AG08396 (cell line): ENCODE measurements at places on chromosomes 4 and X.

GRCh38 chr4:48011722-48012121, 4.8 kb downstream of the CNGA1 start:
- no peak for DNase-seq

- no peak for DNase-seq
These were observed 387.1 kb downstream of the PPP3CA start for GRCh38 chr4:100960232-100960631.

DNA sequence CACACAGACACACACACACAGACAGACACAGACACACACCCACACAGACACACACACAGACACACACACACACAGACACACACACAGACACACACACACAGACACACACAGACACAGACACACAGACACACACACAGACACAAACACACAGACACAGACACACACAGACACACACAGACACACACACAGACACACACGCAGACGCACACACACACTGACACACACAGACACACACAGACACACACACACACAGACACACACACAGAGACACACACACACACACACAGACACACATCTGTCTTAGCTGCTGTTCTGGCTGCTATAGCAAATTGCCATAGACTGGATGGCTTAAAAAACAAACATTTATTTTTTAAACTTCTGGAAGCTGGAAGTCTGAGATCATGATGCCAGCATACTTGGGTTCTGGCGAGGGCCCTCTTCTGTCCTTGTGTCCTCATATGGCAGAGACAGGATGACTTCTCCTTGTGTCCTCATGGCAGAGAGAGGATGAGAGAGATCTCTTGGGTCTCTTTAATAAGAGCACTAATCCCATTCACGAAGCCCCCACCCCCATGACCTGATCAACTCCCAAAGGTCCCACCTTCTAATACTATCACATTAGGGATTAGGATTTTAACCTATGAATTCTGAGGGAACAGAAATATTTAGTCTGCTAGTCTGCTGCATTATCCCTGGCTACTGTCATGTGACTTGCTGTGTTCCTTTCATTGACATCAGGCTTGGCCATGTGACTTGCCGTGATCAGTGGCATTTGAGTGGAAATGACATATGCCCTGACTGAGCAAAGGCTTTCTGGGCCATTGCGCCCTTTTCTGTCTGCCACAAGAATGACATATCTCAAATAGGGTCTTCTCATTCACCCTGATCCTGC, 32.7 kb upstream of the RASGEF1B start:
- DNase-seq: no peak

DNA sequence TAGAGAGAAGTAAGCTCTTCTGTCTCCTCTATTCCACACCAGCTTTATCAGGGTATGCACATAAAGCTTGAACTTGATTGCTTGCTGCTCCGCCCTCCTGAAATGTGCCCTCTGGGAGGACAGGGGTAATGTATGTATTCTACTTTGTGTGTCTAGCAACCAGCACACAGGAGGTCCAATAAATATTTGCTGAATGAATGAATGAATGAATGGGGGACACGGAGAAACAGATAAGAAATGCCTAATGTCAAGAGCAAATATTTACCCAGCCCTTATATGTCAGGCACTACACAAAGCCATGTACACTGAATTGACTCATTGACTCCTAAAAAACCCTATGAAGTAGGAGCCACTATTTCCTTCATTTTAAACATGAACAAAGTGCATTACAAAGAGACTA, 2.3 kb upstream of the MSL3 start:
- no peak for DNase-seq

DNA sequence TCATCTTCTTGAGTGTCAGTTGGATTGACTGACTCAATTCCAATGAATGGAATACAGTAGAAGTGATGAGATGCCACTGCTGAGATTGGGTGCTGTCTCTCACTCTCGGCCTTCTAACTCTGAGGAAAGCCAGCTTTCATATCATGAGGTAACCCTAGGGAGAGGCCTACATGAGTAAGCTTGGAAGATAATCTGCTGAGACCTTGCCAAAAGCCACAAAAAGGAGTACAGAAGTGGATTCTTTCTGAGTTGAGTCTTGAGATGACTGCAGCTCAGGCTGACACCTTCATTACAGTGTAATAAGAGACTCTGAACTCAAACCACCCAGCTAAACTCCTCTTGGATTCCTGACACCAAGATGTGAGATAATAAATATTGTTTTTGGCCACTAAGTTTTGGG, 537.4 kb upstream of the MAGEB18 start:
- DNase-seq: no peak

DNA sequence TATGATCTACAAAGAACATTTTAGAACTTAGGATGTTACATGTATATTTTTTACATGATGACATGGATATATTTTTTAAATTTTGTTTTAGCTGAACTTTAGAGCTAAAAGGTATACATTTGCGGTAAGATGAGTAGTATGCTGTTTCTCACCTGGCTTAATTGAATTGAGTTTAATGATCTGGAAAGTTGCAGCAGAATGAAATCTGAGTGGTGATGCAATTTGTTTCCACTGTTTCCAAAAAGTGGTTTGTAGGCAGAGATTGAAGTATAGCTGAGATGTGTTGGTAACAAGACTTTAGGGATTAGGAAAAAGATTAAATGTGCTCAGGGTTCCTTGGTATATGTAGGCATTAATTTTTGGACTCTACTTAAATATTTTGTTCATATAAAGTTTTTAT, 68.1 kb downstream of the HPF1 start:
- no peak for DNase-seq

GRCh38 chr4:116736756-116737155, 348.6 kb downstream of the TRAM1L1 start:
- DNase-seq: no peak

DNA sequence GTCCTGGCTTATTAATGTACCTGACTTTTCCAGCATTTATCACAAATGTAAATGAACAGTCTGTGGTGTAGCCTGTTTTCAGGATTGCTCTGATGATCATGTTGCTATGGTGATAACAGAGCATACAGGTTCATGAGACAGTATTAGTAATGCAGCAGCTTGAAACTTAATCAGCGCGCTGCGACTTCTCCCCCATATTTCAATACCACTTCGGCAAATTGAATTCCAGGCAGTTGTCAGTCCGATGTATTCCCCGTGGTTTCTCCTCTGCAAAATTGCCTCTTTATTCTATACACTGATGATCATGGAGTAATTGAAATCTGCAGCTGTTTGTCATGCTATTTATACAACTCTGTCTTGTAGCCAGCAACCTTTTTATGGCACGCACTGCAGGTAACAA, 239.3 kb downstream of the C4orf33 start:
- no peak for DNase-seq

GRCh38 chr4:79178760-79179159, 147.1 kb downstream of the NAA11 start:
- DNase-seq: no peak

GRCh38 chr4:86050496-86050895, 309.4 kb downstream of the MAPK10 start:
- DNase-seq: no peak

GRCh38 chrX:30228526-30228925, 1.9 kb upstream of the MAGEB3 start:
- DNase-seq: no peak

DNA sequence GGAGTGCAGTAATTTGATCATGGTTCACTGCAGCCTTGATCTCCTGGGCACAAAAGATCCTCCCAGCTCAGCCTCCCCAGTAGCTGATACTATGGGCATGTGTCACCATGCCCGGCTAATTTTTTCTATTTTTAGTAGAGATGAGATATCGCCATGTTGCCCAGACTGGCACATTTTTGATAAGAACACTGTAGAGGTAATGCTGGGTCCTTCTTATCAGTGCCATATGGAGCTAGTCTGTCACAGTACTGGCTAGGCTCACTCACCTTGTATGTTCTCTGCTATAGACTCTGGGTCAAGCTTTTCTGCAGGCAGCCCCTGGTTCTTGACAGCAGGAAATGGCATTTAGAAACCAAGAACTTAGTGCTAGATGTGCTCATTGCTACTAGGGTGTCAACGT, 53.9 kb downstream of the BCOR start:
- no peak for DNase-seq

GRCh38 chr4:149136951-149137620, 678.6 kb downstream of the IQCM start:
- no peak for DNase-seq

GRCh38 chr4:184824081-184824775, 1.5 kb downstream of the ACSL1 start:
- DNase-seq: no peak

GRCh38 chrX:48720577-48721250, 24.2 kb downstream of the SUV39H1 start:
- DNase-seq: no peak

- DNase-seq: no peak
These were observed 61.2 kb upstream of the HMX1 start for GRCh38 chr4:8932884-8933283.

DNA sequence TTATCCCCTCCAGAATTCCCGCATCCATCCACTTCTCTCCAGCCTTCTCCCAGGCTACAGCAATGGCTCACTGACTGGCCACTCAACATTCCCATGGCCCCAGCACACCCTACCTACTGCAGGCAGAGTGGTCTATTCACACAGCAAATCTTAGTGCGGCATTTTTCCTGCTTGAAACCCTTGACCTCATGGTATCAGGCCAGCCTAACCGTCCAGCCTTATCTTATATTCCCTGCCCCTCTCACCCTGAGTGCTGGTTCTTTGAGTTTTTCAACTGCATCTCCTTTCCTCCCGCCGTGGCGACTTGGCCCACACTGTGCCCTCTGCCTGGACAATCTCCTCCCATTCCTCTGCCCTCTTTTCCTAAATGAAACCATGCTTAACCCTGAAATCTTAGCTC, 10.0 kb upstream of the S100G start:
- DNase-seq: no peak

- no peak for DNase-seq
These were observed 217.1 kb upstream of the LDB2 start for GRCh38 chr4:17115583-17115982.

- peak; percentile 65 for DNase-seq
These were observed 1.8 kb downstream of the ARHGAP4 start for GRCh38 chrX:153924149-153924861.

- DNase-seq: no peak
These were observed 284.9 kb upstream of the PUDP start for GRCh38 chrX:7432901-7433300.

DNA sequence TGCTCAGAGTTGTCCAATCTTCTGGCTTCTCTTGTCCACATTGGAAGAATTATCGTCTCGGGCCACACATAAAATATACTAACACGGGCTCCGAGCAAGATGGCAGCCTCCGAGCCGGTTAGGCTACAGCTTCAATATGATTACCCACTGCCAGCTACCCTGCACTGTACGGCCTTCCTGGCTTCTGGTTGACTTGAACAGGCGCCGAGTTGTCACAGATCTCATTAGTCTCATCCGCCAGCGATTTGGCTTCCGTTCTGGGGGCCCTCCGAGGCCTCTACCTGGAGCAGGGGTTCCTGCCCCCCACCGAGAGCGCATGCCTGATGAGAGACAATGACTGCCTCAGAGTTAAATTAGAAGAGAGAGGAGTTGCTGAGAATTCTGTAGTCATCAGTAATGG, 101.2 kb upstream of the NUDT6 start:
- no peak for DNase-seq

DNA sequence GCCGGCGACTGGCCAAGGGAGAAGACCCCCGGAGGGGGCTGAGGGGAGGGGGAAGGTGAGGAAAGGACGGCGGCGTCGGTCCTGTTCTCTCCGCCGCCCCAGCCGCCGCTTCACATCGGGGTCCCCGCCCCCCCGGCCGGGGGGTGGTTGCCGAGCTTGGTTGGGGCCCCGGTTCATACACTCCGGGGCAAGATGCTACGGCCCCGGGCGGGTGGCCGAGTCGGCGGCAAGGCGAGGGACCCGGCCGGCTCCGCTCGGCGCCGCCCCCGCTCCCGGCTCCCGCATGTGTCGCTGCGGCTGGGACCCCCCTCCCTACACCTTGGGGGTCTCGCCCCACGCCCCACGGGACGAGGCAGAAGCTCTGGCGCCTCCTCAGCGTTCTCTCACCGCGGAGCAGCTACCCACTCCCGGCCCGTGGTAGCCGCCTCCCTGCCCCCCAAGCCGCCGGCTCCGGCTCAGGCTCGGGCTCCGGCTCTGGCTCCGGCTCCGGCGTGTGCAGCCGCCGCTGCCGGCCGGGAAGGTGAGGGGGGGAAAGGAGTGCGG, 461 bp downstream of the FBXW7 start:
- peak; percentile 41 for DNase-seq

- no peak for DNase-seq
These were observed 45.9 kb upstream of the F9 start for GRCh38 chrX:139484591-139484990.

DNA sequence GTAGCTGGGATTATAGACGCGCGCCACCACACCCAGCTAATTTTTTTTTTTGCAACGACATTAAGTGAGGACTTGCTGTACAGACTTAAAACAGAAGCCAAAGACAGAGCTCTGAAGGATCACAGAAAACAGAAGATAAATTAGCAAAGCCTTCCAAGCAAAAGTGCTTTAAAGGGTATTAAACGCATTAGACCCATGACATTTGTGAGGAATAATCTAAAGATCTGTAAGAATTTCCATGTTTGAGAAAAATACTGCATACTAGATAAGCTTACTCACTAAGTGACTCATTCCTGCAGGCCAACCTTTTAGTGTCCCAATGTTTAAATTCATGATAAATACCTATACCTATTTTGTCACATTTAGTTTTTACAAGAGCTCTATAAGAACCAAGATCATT, 27.4 kb downstream of the SMARCA1 start:
- DNase-seq: no peak

GRCh38 chr4:53147197-53147596, 218.7 kb downstream of the SCFD2 start:
- no peak for DNase-seq

- no peak for DNase-seq
These were observed 20.6 kb upstream of the GUCY1A1 start for GRCh38 chr4:155646001-155646400.

DNA sequence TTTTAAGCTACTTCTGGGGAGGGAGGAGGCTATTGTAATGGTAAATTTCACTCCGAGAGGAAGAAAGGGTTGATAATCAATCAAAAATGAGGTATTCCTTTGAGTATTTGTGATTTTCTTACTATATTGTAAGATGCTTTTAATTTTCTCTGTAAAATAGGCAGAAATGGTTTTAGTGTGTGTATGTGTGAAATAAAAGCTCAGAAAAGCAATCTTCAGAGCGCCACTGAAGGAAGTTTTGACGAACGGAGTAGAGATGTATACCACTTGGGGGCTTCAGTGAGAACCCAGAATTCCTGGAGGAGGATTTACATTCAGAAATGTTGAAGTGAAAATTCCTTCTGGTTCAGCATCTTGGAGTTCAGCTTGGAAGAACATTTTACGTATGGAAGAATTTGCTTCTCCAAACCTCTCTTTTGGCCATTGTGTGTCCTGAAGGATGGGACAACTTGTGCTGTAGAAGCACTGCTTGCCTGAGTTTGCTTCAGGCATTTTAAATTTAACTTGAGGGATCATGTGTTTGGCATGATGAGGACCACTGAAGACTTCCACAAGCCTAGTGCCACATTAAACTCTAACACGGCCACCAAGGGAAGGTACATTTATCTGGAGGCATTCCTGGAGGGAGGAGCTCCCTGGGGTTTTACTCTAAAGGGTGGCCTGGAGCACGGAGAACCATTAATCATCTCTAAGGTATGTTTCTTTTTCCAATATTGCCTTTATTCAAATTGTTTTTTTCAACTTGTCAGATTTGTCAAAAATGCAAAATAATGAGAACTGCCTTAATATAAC, 695 bp downstream of the SHROOM3 start:
- DNase-seq: no peak
